Stomach (tissue), 19 donors: ENCODE measurements at places on chromosomes 5 and 9. TPM values are rescaled to one million over a fixed set of nuclear protein-coding genes. Genes with fewer than 3 reads are reported as not detected.
A peak's percentile ranks its signal among the peaks of the same experiment; 100 is the strongest.

Gene SERF1B
- 18.7 TPM for total RNA-seq

Gene TCOF1
- total RNA-seq, result 36.5 TPM

Gene AHRR
- total RNA-seq, result 47.8 TPM

Gene MUSK
- total RNA-seq, result 4.6 TPM

Gene TSSK1B
- not detected for total RNA-seq

- no peak overlapping the region for H3K27ac ChIP-seq
- no peak overlapping the region for H3K4me3 ChIP-seq
- no peaks in the 10 kb centered on the region for H3K27me3 ChIP-seq
- H3K36me3 ChIP-seq, result no peaks in the 10 kb centered on the region
- no peak for DNase-seq
- H3K4me1 ChIP-seq, result peaks cover 58% of the 10 kb centered on the region
These were observed 27.5 kb downstream of the STK10 start for GRCh38 chr5:172160506-172160905.

DNA sequence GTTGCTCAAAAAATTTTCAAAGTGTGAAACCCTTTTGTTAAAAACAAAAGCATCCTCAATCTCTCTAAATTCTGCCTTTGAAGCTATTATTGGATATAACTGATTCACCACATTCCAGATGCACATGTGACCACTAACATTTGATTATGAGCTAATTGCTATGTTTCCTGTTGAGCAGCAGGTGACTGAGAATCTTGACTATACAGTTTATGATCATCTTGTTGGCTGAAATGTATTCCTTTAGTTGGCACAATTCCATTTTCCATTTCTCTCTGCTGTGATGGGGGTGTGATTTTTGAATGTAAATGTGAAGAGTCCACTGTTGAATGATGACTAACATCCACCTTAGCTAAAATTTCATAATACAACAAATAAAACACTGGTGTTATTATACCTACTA is 10.7 kb downstream of the LYSMD3 start:
- peaks cover 53% of the 10 kb centered on the region for H3K36me3 ChIP-seq
- H3K4me3 ChIP-seq, result no peak overlapping the region
- DNase-seq, result no peak
- peaks cover 5% of the 10 kb centered on the region for H3K4me1 ChIP-seq
- no peaks in the 10 kb centered on the region for H3K27me3 ChIP-seq

DNA sequence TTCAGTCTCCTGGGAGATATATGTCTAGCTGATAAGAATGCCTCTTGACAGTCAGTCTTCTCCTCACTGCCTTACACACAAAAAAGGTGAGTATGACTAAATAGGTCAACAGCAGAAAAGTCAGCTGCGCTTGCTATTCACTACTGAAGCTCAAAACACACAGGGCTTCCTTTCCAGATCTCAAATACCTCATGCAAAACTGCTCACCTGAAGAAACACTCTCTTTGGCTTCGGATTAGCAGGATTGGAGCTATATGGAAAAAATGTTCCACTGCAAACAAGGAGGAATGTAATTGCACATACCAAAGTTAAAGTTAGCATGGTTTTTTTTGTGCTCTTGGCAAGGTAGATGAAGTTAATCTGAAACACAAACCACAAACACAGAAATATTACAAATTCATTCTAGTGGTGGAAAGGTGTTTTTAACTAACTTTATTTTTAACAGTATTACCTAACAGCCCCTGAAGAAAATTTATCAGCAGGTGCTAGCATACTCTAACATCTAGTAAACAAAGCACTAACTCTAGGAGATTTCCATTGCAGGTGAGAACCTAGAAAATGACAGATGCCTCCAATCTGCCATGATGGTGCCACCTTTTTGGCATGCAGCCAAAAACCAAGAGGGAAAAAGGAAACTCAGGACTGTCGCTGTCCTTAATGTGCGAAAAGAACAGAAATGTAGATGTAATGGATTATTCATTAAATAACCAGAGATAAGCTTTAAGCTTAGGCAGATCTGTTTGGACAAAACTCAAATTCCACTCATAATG is 31.8 kb downstream of the ERMP1 start:
- peak; percentile 30 for DNase-seq
- no peak overlapping the region for H3K4me3 ChIP-seq
- H3K27ac ChIP-seq, result no peak overlapping the region
- peaks cover 8% of the 10 kb centered on the region for H3K36me3 ChIP-seq
- H3K27me3 ChIP-seq, result no peaks in the 10 kb centered on the region

DNA sequence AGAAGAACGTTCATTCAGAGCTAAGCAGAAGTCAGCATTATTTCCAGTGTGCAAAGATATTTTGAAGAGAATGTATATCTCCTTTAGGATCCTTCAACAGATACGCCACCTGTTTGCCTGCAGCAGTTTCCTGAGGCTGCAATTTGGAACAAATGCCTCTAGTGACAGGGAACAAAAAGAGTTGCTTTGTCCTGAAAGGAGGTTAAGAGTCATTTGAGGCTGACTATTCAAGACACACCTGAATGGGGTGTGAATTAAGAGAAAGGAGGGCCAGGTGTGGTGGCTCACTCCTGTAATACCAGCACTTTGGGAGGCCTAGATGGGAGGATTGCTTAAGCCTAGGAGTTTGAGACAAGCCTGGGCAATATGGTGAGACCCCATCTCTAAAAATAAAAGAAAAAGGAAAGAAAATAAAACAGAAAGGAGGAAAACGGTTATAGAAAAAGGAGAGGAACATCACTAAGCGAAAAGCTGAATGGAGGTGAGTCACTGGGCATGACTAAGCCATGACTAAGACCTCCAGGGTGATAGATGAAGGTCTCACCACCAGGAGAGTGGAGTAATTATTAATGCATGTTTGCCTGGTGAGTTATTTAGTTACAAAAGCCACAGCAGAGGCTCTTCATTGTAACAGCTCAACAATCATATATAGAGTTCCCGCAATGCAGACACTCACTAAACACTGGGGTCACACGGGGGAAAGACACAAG is 255.2 kb upstream of the TNC start:
- peak overlapping the region; percentile 51 for H3K27ac ChIP-seq
- H3K4me3 ChIP-seq, result no peak overlapping the region
- peaks cover 7% of the 10 kb centered on the region for H3K4me1 ChIP-seq
- no peaks in the 10 kb centered on the region for H3K36me3 ChIP-seq
- peak; percentile 38 for DNase-seq

DNA sequence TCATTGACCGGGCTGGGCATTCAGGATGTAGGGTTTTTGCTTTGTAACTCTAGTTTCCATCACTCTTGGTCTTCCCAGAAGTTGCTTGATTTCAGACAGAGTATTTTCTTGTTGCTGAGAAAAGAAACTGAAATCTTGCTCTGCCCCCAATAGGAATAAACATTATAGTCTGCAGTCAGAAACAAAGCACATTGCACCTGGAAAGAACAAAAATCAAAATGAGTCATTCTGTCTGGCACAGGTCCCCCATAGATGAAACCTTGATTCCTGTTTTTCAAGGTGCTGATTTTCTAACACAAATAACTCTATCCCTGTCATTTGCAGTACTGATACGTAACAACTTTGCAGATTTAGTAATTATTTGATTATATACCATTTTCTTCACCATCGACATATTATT is 232.1 kb downstream of the FBXO4 start:
- no peaks in the 10 kb centered on the region for H3K27me3 ChIP-seq
- H3K4me1 ChIP-seq, result no peaks in the 10 kb centered on the region
- no peak overlapping the region for H3K27ac ChIP-seq
- H3K36me3 ChIP-seq, result no peaks in the 10 kb centered on the region
- no peak for DNase-seq

GRCh38 chr5:72818866-72819534 is 2.5 kb downstream of the TNPO1 start:
- H3K27ac ChIP-seq, result no peak overlapping the region
- no peak overlapping the region for H3K4me3 ChIP-seq
- H3K27me3 ChIP-seq, result no peaks in the 10 kb centered on the region
- H3K36me3 ChIP-seq, result no peaks in the 10 kb centered on the region
- peaks cover 56% of the 10 kb centered on the region for H3K4me1 ChIP-seq

GRCh38 chr5:92703976-92704375 is 877.0 kb downstream of the NR2F1-AS1 start:
- no peaks in the 10 kb centered on the region for H3K4me1 ChIP-seq
- no peak for DNase-seq
- H3K36me3 ChIP-seq, result no peaks in the 10 kb centered on the region
- H3K4me3 ChIP-seq, result no peak overlapping the region

GRCh38 chr9:78863531-78863930 is 566.6 kb downstream of the PSAT1 start:
- no peaks in the 10 kb centered on the region for H3K4me1 ChIP-seq
- no peak overlapping the region for H3K27ac ChIP-seq
- DNase-seq, result no peak
- no peaks in the 10 kb centered on the region for H3K36me3 ChIP-seq

DNA sequence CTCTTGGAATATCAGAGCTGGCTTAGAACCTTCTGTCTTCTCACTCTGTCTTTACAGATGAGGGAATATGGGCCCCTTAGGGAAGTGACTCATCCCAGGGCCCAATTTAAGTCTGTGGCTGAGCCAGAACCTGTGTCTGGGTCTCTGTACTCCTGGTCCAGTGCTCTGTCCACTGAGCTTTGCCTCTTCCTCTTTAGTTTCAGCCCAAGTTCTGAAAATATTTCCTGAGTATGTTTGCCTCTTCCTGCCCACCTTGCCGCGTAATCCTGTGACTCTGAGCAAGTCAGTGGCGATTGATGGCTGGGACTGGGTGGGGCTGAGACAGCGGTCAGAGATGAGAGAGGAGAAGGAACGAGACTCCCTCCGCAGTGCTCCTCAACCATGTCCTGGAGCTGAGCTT is 7.8 kb downstream of the IER5L start:
- H3K4me3 ChIP-seq, result no peak overlapping the region
- no peak overlapping the region for H3K27ac ChIP-seq
- no peaks in the 10 kb centered on the region for H3K36me3 ChIP-seq
- H3K4me1 ChIP-seq, result peaks cover 56% of the 10 kb centered on the region

DNA sequence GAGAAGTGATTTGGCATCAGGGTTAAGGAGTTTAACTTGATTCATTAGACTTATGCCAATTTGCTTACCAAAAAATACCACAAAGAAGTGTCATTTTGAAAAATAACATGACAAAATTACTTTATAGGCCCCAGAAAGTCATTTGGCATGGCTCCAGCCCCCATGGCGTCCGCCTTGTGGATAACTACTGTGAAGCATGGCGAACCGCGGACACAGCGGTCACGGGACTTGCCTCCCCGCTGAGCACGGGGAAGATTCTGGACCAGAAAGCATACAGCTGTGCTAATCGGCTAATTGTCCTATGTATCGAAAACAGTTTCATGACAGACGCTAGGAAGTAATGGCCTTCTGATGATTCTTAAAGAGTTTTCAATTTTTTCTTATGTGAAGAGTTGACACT is 35.4 kb upstream of the TGFBR1 start:
- no peak for DNase-seq
- H3K27ac ChIP-seq, result no peak overlapping the region
- no peaks in the 10 kb centered on the region for H3K4me1 ChIP-seq

- DNase-seq, result no peak
- H3K36me3 ChIP-seq, result no peaks in the 10 kb centered on the region
- no peaks in the 10 kb centered on the region for H3K27me3 ChIP-seq
- no peaks in the 10 kb centered on the region for H3K4me1 ChIP-seq
- peak overlapping the region; percentile 40 for H3K27ac ChIP-seq
These were observed 60.9 kb downstream of the ANKRD55 start for GRCh38 chr5:56172241-56172640.

DNA sequence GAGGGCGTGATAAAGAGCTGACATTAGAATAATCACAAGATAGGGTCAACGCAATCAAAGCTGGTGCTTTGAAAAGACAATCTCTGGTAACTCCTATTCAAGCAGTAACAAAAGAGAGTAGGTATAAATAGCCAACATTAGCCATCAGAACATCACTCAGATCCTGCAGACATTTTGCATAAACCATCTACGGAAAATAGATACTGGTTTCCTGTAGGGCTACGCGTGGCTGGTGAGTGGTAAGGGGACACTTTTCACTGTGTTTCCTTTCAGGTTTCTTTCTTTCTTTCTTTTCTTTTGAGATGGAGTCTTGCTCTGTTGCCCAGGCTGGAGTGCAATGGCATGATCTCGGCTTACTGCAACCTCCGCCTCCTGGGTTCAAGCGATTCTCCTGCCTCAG is 22.3 kb downstream of the TTF1 start:
- no peak overlapping the region for H3K27ac ChIP-seq
- peaks cover 99% of the 10 kb centered on the region for H3K36me3 ChIP-seq
- no peak for DNase-seq
- H3K4me3 ChIP-seq, result no peak overlapping the region
- H3K4me1 ChIP-seq, result no peaks in the 10 kb centered on the region
